ELR (cell line): ENCODE measurements at places on chromosomes 1 and 21.
A peak's percentile ranks its signal among the peaks of the same experiment; 100 is the strongest.

DNA sequence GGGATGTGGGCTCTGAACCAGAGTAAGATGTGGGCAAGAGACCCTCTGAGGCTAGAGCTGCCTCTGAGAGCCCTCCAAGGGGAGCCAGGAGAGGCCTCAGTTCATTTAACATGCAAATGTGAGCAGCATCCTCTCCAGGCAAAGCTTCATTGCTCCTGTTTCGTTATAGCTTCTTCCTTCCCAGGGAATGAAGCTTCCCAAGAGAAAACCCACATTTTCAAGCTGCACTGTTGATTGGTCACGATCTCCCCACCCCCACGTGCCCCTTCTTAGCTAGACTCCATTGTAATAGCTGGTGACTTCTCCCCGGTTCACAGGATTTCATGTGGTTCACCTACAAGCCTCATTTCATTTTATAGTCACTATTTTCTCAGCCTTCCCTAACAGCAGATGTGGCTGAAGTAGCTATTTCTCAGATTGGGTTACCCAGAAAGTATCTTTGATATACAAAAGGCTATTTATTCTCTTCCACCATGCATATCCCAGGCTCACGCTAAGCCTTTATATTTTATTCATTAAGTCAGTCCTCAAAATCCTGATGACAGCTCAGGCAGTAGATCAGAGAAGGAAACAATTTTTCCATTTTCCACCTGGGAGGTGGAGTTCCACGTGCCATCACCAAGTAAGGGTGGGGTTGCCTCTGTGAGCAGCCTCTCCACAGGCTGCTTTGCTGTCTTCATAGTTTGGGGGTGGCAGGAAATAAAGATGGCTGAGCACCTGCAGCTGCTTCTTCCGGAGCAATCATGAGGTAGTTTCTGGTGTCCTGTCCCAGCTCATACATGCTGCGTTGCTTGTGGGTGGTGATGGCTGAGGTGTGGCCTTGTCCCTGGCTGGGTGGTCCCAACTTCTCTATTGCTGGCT lies 178.3 kb upstream of the RAB4A start:
- no peak for DNase-seq

- no peak for DNase-seq
These were observed 68.1 kb downstream of the SPAG17 start for GRCh38 chr1:118116909-118117308.

GRCh38 chr1:9099555-9099954 lies 29.3 kb downstream of the GPR157 start:
- no peak for DNase-seq

DNA sequence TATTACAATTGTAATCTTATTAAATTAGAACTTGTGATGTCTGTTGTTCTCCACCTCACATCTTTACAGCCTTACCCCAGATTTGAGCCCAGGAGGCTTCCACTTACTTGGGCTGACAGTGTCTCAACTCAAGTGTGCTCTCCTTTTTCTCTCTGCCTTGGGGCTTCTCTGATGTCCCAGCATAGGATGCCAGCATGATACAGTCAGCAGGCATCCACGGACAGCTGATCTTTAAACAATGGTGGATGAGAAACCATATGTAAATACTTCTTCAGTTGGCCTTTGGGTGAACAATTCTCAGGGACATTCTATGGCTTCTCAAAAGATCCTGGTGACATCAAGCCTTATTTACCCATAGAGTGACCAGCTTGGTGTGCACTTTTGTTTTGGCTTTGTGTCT lies 107.6 kb upstream of the GORAB start:
- peak; percentile 1 for DNase-seq

DNA sequence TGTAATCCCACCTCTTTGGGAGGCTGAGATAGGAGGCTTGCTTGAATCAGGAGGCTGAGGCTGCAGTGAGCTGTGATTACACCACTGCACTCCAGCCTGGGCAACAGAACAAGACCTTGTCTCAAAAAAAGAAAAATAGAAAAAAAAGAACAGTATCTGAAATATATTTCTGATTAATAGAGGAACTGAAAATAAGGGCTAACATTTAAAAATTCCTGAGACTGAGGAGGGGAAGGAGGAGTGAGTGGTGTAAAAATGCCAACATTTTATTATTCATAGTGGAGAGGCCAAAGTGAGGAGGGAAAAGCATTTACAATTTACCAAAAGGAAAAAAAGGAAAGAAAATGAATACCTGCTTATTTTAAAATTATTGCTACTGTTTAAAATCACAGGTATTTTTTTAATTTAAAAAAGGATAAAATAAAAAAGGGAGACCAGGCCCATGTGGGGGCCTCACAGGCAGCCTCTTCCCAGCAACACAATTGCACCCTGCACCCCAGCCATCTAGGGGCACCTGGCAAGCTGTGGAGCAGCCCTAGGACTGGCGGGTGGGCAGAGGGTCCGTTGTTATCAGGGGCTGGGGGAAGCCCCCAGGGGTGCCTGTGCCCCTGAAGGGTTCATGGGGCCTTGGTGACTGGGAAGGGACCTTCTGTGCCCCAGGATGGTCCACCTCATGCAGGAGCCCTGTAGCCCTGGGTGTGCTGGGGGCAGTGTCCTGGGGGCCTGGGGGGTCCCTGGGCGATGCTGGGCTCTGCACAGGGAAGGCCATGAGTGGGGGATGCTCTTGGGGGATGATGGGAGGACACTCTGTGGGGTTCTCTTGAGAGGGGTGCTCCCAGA lies 34.8 kb upstream of the ADARB1 start:
- DNase-seq = no peak

- no peak for DNase-seq
These were observed 93.6 kb downstream of the PKN2 start for GRCh38 chr1:88777604-88778149.

- DNase-seq = no peak
These were observed 10.4 kb downstream of the FBXO2 start for GRCh38 chr1:11643782-11644181.

- DNase-seq = no peak
These were observed 11.8 kb upstream of the OTUD7B start for GRCh38 chr1:150022357-150022756.

- DNase-seq = no peak
These were observed 77.6 kb downstream of the SETD4 start for GRCh38 chr21:35982717-35983116.

DNA sequence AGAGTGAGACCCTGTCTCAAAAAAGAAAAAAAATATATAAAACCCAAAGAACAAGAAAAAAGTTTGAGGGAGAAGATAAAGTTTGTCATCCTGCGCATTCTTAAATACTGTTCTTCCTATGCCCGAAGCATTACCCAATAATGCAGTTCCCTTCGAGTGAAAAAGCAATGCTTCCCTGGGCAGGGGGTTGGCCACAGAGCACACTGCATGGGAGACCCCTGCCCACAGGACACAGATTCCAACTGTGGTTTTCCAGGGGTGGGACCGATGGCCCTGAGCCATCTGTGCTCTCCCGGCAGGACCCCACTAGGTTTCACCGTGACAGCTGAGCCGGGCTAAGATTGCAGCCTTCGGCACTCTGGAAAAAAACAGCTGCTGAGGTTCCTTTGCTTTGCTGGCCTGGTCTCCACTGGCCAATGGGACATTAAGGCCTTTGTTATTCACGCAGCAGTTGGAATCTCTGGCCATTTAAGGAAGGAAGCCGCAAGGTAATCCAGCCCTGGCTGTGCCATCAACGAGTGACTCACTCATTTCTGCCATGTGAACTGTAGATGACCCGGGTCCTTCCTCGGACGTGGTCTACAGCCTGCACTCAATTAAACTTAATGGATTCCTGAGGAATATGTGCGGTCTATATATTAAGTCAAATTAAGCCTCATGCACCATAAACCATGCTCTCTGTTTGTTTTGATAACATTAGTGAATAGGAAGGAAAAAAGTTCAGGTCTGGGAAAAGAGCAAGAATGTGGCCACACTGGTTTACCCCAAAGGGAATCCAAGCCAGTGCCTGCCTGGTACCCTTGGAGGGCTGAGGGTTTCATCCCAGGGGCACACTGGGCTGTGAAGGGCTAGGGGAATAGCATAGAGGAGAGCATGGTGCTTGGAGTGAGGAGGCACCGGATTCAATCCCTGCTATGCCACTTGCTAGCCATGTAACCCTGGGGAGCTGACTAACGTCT lies 163.2 kb downstream of the ZBTB18 start:
- peak; percentile 96 for DNase-seq

DNA sequence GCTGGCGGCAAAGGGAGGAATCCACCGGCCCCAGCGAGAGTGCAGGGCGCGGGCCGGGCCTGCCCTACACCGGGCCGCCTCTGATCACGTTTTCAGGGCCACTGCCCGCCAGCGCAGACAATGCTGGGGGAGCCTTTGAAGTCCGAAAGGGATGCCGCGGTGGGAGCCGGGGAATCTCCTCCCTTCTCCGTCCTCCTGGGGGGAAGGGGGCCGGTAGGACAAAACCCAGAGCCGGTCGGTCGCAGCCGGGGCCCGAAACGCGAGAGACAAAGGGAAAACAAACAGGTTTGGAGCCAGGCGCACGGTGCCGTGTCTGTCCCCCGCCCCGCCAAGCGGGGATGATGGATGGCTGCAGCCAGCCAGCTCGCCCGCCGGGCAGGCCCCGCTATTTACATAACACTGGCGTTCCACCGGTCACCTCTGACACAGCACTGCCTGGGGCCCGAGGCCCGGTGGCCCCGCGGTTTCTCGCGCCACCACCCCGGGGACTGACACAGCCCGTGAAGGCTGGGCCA lies 92.0 kb downstream of the CASZ1 start:
- DNase-seq = no peak

DNA sequence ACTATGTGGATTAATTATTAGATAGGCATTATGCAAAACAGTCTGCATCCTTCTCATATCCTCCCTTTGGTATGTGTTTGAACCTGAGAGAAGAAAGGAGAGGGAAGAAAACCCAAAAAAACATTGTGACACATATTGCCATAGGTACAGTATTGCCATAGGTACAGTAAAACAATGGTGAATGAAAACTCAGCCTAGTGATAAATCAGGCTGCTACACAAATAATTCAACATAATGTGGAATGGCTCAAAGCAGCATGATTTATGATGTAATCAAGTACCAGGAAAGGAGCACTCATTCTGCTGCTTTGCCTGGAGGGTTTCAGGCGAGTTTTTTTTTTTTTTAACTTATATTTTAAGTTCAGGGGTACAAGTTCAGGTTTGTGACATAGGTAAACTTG lies 213.9 kb upstream of the LYPLAL1 start:
- DNase-seq = no peak

DNA sequence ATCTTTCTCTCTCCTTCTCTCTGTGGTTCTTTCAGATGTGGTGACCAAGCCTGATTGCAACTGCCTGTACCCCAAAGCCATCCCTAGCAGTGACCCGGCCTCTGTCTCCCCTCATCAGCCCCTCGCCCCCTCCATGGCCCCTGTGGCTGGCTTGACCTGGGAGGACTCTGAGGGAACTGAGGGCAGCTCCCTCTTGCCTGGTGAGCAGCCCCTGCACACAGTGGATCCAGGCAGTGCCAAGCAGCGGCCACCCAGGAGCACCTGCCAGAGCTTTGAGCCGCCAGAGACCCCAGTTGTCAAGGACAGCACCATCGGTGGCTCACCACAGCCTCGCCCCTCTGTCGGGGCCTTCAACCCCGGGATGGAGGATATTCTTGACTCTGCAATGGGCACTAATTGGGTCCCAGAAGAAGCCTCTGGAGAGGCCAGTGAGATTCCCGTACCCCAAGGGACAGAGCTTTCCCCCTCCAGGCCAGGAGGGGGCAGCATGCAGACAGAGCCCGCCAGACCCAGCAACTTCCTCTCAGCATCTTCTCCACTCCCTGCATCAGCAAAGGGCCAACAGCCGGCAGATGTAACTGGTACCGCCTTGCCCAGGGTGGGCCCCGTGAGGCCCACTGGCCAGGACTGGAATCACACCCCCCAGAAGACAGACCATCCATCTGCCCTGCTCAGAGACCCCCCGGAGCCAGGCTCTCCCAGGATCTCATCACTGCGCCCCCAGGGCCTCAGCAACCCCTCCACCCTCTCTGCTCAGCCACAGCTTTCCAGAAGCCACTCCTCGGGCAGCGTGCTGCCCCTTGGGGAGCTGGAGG lies 12.7 kb downstream of the CSF1 start:
- DNase-seq = peak; percentile 27

- DNase-seq = peak; percentile 61
These were observed 70.2 kb downstream of the UCK2 start for GRCh38 chr1:165897326-165898303.

DNA sequence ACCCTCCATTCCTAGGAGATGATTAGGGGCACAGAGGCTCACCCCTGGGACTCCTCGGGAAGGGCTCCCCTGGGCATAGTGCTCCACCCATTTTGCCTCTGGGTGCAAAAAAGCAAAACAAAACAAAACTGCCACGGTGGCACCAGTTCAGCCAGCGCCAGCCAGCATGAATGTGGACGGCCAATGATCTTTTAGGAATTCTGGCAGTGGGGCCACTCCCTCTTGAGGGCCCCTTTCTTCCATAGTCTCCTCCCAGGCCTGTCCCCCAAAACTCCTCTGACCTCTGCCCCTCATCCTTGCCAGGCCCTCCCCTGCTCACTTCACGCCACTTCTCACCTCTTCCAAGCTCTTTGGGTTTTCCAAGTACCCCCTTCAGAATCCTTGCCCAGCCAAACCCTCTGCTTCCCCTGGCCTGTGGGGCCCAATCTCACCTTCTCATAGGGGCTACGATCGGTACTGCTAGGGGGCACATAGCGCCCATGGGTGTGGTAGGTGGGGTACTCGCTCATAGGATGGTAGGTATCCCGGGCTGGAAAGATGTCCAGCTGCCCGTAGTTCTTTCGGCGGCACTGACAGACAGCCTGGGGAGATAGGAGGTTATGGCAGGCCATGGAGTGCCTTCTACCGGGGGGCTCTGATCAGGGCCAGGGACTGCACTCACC lies 13.3 kb downstream of the TRIM46 start:
- no peak for DNase-seq

DNA sequence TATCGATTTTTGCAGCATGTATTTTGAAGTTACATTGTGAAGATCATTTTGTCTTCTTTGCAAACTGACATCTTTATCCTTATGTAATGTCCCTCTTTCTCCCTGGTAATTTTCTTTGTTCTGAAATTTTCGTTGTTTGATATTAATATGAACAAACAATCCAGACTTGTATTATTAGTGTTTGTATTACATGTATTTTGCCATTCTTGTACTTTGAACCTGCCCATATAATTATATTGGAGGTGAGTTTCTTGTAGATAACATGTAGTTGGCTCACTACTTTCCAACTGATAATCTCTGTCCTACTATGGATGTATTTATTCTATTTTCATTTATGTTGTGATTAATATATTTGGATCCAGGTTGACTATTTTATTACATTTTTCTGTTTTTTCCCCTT lies 27.1 kb downstream of the OBSCN start:
- no peak for DNase-seq

DNA sequence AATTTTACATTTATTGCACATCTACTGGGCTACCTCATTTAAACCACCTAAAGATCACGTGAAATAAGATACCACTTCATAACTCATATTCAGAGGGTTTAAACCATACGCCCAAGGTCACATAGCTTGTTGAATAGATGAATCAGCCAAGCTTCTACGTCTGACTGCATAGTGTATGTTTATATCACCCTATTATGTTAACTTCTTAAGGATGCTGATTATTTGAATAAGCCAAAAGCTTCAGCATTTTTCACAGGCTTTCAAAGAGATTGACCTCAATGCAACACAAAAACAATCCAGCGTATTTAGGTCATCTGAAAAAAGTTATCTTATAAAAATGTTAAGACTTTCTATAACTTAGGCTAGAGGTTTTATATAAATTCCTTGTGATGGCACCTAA lies 373.8 kb downstream of the TGFB2 start:
- peak; percentile 75 for DNase-seq
